ENCODE measurements at places on chromosomes 11 and 22.

- no peak for DNase-seq
Observed at GRCh38 chr11:97048481-97048880, 658.7 kb downstream of the JRKL start.

GRCh38 chr11:3932698-3933097 is 77.2 kb downstream of the STIM1 start:
- no peak for DNase-seq

GRCh38 chr11:69562816-69563215 is 78.1 kb upstream of the CCND1 start:
- no peak for DNase-seq

GRCh38 chr11:2319791-2320472 is 18.1 kb downstream of the TSPAN32 start:
- DNase-seq, result no peak

- no peak for DNase-seq
Observed at GRCh38 chr11:65766535-65766934, 14.2 kb downstream of the AP5B1 start.

DNA sequence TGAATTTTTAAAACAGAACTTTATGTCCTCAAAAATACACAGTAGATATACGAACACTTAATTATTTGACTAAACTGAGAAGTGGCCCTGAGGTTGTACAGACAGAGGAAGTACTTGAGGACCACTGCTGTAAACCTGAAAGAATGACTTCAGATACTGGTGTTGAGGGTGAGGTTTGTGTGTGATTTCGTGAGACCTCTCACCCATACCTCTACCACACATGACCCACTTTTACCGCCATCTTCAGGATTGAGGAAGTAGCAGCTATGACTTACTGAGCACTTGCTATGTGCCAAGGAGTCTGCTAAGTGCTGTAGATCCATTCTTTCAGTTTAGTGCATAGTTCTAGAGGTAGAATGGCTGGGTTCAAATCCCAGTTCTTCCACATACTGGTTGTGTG is 21.9 kb downstream of the MMP13 start:
- DNase-seq, result no peak

Measured in retina (tissue), 1 donor.